RWPE1 (cell line): ENCODE measurements at places on chromosomes 6 and 20.

GRCh38 chr6:151004383-151005024, 139.0 kb downstream of the MTHFD1L start:
- DNase-seq: peak; percentile 74

- no peak for DNase-seq
Measured at GRCh38 chr6:63764318-63764916, 128.8 kb downstream of the PHF3 start.

- peak; percentile 73 for DNase-seq
Measured at GRCh38 chr6:28657769-28658465, 132.2 kb downstream of the GPX5 start.

DNA sequence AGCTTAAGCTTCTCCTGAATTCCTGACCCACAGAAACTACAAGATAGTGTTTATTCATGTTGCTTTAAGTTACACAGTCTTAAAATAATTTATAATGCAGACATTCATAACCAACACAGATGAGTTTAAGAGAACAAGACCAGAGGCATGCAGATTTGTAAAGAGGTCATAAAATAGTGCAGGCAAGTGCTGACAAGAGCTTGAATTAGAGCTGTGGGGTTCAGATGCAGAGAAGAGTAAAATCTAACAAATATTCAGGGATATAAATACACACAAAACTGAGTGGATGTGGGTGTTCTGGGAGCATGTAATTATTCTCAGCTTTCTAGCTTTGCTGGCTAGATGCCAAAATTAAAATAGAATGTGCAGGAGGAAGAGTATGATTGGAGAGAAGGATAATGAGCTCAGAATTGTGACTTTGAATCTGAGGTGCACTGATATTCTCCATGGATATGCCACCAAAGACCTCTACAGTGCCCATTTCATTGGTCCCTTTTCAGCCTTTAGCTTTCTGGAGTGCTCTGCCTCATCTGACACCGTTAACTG, 291.9 kb upstream of the SGK1 start:
- no peak for DNase-seq
